SHP77 (cell line): ENCODE measurements at places on chromosomes 4 and X.

DNA sequence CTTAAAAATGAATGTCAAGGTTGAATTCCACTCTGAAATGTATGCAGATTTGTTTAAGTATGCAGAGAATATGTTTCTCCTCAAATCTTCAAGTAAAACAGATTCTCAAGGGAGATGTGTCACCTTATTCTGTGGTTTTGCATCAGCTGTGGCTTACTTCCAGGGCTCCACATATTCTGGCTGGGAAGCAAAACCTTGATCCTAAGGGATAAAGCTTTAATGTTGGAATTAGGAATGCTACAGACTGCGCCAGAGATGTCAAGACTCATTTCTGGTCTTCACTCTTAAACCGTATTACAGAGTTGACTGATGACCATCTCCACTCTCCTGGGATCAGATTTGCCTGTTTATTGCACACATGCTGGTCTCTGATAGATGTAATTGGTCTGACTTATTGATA, 143.9 kb upstream of the DIPK2B start:
- no peak for DNase-seq

DNA sequence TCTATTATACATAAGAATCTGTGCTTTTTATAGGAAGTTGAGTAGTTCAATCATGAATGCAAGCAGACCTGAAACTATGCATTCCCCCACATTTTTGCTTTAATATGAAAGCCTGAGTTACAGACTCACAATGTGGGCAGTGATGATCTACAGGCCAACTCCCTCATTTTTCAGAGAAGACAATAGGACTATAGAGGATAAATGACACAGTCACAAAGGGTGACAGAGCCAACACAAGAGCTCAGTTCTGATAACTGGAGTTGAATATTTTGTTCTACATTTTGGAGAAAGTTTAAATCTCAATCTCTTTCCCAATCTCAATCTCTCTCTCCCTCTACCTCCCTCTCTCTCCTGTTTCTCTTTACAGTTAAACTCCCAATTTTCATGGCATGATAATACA, 27.0 kb downstream of the MBNL3 start:
- DNase-seq: no peak

GRCh38 chr4:27042411-27042810, 181.8 kb downstream of the STIM2 start:
- no peak for DNase-seq

DNA sequence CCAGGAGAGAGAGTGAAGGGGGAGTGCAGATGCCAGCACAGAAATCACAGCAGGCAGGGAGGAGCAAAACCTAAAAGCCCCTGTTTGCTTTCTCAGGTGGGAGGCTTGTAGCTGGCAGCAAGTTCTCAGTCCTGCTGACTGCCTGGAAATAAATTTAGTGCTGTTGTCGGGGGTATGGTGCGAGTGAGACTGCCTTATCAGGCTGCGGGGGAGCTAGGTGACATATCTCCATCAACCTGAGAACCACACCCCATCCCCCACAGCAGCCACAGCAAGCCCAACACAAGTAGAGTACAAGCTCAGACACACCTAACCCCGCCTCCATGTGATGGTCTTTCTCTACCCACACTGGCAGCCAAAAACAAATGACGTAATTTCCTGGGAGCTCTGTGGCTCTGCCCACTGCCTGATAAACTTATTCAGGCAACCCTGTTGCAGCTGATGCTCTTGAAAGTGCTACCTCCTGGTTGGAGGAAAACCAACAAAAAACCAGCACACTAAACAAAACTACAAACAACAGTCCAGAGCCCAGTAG, 953.4 kb upstream of the NDST4 start:
- DNase-seq: no peak

GRCh38 chrX:114181195-114181594, 402.7 kb upstream of the HTR2C start:
- DNase-seq: no peak

DNA sequence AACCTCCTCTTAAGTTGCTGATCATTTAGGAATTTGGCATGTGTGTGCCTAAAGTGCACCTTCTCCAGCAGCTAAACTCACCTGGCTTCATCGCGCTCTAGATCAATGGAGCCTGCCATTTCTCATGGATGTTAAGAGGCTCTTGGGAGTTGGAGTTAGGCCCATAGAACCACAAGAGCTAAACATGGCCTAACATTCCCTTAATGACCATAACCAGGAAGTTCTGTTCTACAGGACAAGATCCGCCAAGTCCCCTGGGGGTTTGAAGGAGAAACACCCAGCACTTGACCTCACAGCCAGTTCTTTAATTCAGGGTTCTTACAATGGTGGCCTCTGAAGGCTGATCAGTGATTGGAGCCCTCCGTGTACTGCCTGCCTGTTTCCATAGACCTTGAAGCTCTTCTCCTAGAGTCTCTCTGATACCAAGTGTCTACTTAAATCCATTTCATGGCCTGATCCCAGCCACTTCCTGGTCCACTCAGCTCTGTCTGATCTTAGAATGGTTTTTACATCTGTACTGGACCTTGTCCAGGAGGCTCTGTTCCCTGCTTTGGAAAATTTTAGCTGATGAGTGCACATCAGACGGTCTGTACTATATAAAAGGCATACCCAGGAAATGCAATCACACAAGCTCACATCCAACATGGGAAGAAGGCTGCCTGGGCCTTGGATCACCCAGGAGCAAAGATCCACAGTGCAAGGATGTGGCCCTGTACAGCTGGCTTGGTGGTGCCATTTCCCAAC, 45.1 kb downstream of the RPS3A start:
- no peak for DNase-seq

GRCh38 chr4:40140196-40140595, 56.6 kb upstream of the RHOH start:
- no peak for DNase-seq

GRCh38 chr4:109352941-109353340, 50.5 kb upstream of the COL25A1 start:
- no peak for DNase-seq
